ENCODE measurements at places on chromosomes 6 and 20.
A peak's percentile ranks its signal among the peaks of the same experiment; 100 is the strongest.

GRCh38 chr6:116812051-116812650, 16.7 kb downstream of the GPRC6A start:
- peak; percentile 3 for DNase-seq

DNA sequence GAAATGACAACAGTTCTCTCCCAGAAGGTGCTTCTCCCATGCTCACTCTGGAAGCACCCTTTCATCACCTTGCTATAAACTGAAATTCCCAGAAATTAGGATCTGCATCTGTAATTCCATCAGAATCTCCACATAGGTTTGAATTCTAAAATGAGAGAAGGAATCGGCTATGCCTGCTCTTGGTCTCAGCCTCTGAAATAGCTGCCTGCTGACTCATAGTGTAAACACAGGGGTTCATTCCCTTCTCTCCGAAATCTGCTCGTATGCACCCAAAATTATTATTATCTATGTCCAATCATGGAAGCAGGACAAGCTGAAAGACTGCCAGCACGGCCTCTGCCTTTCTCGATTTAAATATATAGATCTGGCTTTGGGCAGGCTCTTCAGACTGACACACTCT, 74.6 kb upstream of the TAB2 start:
- no peak for DNase-seq

- DNase-seq, result no peak
Measured at GRCh38 chr6:81309811-81310210, 442.7 kb downstream of the TENT5A start.

DNA sequence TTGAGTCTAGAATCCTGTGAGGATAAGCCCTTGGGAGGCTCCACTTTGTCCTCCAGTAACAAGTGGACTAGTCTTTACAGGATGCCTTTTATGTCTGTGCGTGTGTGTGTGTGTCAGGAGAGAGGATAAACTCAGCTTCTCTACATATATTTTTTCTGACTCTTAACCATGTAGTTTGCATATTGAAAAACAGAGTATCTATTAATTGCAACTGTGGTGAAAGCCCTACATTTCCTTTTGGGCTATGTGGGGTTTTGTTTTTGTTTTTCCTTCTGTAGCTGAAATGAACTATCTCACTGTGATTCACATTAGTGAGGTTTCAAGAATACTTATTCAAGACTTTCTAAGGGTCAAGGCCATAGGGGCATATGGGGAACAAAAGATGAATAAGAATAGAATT, 17.7 kb downstream of the TPBG start:
- no peak for DNase-seq

DNA sequence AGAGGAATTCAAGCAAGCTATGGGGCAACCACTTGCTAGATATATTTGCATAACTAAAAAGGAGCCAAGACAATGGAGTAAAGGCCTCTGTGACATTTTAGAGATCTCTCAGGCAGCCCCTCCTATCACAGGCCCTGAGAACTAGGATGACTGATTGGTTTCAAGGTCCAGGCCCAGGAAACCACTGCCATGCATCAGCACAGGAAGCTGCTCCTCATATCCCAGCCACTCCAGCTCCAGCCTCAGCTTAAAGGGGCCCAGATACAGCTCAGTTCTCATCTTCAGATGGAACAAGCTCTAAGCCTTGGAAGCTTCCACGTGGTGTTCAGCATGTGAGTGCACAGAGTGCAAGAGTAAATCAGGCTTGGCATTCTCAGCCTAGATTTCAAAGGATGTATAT, 21.1 kb upstream of the THBS2 start:
- DNase-seq, result no peak

DNA sequence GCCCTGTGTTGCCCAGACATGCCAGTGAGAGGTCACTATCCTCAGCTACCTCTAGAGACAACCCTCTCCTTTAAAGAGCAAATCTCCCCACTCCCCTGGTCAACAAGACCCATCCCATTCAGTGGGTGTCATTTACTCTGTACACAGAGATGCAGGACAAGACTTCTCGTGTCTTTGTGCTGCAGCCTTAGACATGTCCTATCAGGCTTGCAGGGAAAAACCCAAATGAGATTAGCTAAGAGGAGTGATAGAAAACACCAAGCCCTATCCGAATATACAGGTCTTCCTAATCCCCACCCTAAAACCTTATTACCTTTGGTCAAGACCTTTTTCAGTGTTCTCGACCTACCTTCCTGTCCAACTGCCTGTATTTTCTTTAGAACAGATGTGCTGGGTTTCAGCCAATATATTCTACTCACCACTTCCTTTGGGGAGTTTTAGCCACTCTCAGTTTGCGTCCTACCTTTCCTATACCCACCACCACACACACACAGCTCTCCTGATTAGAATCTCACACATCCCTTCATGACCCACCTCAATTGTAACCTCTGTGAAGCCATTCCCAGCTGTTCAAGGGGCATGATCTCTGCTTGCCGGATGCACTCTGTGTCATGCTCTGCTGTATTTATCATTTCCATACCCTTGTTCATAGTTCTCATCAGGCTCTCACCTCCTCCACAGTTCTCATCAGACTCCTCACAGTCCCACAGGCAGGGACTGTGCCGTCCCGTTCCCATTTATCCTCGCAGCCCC, 39.7 kb downstream of the TRAM2 start:
- no peak for DNase-seq

DNA sequence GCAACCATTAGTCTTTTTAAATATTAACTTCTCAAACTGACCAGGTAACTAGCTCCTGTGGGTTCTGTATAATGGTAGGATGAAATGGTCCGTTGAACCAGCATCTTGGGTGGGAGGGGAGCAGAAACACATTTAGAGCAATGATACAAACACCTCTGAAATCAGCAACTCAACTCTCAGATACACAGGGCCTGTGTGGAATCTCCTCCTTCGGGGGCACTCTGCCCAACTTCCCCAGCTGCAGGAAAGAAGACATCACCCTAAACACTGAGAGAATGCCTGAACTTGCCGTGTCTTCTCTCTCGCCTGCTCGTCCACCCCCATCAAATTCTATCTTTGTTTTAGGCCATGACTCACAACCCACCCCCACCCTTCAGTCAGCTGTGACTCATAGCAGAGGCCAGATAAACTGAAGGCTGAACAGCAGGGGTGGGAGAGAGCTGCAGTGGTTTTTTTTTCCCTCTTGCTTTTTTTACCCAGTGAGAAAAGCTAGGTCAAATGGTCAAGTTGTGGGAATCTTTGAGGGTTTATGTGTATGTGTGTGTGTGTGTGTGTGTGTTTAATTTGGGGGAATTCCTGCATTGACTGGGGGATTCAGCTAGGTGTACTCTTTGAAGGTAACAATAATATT, 593.4 kb upstream of the JAG1 start:
- no peak for DNase-seq

- DNase-seq, result no peak
Measured at GRCh38 chr6:12578751-12579150, 137.8 kb upstream of the PHACTR1 start.

GRCh38 chr6:34301408-34301807, 52.6 kb upstream of the SMIM29 start:
- no peak for DNase-seq

DNA sequence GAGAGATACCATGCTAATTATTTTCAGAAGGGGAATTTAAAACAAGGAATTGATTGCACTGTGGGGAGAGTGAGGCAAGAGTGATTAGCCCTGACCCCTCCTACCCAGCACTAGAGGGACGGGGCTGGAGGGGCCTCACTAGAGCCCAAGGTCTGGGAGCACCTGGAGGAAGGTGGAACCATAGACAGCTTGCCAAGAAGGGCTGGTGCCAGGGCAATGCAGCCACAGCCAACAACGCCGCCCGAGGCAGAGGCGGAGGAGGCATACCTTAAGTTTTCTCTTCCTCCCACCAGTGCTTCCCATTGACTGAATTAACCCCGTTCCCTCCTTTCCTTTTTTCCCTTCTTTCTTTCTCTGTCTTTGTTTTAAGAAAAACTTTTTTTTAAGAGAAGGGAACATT, 40.0 kb downstream of the IYD start:
- no peak for DNase-seq

DNA sequence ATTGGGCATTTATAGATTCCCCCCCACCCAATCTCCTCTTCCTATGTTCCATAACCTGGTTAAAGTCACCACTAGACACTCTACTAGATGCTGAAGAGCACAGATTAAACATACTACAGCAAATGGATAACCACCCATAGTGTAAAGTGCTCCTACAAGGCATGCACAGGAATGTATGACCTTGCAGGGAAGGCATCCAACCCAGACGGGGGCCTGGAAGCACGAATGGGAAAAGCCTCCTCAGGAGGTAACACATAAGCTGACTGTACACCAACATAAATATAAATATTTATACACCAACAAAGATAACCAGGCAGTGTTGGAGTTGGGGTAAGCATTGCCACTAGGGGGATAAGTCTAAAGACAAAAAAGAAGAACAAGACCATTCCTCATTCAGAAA, 691.7 kb downstream of the GRIK2 start:
- no peak for DNase-seq

DNA sequence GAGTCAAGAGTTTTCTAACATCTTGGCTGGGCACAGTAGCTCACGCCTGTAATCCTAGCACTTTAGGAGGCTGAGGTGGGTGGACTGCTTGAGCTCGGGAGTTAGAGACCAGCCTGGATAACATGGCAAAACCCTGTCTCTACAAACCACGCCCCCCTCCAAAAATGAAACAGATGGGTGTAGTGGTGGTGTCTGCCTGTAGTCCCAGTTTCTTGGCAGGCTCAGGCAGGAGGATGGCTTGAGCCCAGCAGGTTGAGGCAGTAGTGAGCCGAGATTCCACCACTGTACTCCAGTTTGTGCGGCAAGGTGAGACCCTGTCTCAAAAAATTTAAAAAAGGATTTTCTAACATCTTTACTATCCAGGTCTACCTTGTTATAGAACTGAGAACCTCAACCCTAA, 22.0 kb downstream of the FAM8A1 start:
- no peak for DNase-seq

DNA sequence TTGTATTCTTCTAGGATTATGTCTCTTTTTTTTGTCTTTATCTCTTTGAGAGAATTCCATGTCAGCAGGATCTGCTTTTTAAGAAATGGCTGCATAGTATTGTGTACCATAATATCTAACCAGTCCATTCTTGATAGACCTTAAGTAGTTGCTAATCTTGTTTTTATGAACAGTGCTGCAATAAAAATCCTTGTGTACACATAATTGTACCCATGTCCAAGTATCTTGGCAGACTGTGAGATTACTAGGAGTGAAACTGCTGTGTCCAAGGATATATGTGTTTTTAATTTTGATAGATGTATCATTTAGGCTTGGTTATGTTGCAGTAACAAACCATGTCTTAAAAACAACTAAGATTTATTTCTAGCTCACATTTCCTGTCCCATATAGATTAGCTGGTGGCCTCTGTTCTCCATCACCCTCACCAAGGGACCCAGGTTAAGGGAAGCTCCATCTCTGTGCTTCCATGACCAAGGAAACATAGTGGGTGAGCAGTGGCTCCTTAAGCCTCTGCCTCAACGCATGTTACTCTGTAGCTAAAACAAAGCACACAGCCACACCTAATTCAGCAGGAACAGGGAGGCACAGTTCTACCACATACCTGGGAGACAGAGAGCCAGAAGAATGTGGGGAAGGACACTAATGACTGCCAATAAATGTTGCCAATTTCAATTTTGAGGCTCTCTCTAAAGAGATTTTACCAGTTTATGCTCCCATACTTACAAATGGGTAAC, 12.1 kb upstream of the SUMO4 start:
- no peak for DNase-seq

DNA sequence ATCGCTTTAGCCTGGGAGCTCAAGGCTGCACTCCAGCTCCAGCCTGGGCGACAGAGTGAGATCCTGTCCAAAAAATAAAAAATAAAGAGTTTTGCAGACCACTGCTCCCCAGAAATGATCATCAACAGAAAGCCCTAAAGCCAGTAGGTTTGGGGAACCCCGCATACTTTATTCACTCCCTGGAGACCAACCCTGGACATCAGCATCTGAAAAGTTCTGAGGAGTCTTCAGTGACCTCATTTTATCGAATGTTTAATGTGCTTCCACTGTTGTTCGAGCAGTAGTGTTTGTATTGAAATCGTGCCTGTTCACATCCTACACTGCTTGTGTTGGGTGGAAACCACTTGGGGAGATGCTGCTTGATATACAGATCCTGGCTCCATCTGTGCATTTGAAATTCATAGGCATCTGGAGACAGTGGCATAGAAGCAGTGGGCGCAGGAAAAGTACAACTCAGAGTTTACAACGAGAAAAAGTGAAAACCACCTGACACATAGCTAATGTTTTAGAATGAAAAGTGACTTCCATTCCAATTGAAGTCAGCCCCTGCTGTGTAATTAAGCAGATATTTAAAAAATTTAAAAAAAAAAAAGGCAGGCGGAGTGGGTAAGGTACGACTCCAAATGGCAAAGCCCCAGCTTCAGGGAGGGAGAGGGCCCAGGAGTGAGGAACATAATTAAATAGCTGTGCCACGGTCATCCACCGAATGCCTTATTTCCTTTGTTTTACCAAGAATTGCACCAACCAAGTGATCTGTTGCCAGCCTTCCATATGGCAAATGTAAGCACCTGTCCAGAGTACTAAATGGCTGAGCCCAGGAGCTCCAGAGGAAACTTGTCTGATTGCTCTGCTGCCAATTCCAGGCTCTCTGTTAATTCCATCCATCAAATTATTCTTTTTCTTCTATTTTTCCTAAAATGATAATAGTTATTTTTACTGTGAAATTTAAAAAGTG, 100.4 kb upstream of the NAA20 start:
- no peak for DNase-seq

DNA sequence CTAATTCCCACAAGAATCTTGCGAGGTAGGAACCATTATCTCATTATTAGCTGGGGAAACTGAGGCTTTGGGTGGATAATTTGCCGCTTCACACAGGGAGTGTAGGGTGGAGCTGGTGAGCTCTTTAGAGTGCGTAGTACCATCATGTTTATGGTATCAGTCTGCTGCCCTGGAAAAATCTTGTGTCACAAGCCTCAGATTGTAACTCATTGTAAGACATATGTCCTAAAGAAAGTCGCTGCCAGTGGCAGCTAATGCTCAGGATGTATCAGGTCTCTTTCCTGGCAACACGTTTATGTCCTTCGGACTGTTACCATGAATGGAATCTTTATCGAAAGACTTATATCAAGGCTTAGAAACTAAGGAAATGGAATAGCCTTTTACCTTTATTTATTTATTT, 1.9 kb downstream of the ZFAND3 start:
- no peak for DNase-seq

GRCh38 chr20:37348792-37349516, 3.0 kb downstream of the SRC start:
- no peak for DNase-seq

GRCh38 chr6:45350186-45350710, 22.1 kb downstream of the RUNX2 start:
- DNase-seq, result no peak

DNA sequence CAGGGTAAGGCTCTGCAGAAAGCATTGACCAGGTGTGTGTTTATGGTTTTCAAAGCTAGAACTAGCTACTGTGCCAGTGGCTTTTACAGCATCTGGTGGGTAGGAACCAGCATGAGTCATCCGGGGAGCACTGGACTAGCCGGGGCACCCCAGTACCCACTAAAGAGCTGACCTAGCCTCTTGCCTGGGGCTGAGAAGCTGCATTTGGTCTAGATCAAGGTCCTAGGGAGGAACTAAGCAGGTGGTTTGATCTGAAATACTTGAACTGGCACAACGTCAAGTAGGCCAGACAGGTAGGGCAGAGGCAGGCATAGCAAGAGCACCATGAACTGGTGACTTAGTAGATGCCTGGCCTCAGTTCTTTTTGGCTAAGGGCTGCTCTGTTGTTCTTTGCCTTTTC, 109.8 kb upstream of the PTPRK start:
- DNase-seq, result no peak

- DNase-seq, result no peak
Measured at GRCh38 chr20:57688864-57689263, 21.0 kb downstream of the PMEPA1 start.

- DNase-seq, result no peak
Measured at GRCh38 chr6:14945461-14946185, 300.2 kb upstream of the JARID2 start.
